ENCODE measurements at places on chromosomes 3 and 15. TPM values are rescaled to one million over a fixed set of nuclear protein-coding genes. Genes with fewer than 3 reads are reported as not detected.
A peak's percentile ranks its signal among the peaks of the same experiment; 100 is the strongest.

GRCh38 chr3:188488801-188489200 lies 334.8 kb downstream of the LPP start:
- DNase-seq, result no peak

GRCh38 chr3:64488939-64489338 lies 198.9 kb downstream of the ADAMTS9 start:
- DNase-seq, result no peak

The CTDSPL gene
- total RNA-seq, result 2.2 TPM

The GOLGA8A gene
- total RNA-seq, result 223 TPM

DNA sequence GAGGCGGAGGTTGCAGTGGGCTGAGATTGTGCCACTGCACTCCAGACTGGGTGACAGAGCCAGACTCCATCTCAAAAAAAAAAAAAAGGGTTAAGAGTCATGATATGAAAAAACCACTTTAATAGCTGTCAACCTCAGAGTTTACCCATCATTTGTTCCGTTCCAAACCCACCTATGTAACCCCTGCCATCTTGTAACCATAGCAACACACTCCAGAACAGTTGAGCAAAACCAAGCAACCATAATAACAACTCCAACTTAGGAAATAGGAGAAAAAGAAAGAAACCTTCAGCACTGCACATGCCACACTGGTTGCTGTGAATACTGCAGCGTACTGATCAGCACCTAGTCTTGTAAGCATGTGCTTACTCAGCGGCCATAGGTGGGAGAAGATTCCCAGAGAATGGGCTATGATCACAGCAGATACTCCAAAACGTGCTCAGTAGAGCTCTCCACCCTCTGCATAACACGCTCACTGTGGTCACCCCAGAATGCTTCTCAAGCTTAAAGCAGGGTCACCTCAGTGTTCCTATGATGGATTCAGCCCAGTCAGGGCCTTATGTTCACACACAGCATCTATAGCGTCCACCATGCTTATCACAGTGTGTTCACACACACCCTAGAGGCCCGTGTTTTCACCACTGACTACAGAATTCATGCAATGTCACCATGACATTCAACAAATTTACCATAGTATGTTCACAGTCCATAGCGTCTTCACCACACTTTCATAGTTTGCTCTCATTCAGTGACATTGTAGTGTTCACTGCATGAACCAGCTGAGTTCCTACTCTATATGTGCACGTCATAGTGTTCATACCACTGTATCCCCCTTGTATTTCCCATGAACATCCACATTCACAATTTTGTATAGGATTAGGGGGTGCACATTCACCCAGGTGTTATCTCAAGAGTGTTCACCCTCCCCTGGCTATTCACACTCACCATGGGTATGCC lies 6.5 kb upstream of the CILP start:
- no peak for DNase-seq

GRCh38 chr3:143824735-143825385 lies 23.4 kb downstream of the SLC9A9 start:
- DNase-seq, result no peak

The PRSS50 gene
- not detected for total RNA-seq

DNA sequence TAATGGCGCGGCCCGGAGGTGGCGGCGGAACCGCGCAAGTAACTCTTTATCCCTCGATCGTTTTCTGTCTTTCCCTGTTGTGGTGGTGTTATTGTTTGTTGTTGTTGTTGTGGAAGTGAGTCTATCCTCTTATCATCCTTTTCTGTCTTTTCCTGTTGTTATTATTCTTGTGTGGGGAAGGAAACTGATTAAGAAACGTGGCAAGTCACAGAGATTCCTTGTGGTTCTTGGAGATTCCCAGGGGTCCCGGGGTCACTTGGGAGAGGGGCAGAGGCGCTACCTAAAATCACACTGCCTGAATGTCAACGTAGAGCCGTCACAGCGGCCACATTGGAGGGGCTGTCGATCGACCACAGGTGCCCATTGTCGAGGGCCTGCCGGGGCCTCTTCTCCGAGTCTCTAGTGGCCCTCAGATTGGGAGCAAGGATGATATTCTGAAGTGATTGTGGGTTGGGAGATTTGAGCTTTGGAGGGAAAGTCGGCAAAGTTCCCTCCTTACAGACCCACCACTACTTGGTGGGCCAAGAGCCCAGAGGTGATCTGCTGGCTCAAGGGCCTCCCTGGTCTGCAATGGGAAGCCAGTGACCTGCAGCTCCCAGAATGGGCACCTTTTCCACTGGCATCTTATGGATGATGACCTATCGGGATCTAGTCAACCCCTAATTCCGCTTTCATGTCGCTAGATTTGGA lies 790 bp downstream of the PARP14 start:
- no peak for DNase-seq

DNA sequence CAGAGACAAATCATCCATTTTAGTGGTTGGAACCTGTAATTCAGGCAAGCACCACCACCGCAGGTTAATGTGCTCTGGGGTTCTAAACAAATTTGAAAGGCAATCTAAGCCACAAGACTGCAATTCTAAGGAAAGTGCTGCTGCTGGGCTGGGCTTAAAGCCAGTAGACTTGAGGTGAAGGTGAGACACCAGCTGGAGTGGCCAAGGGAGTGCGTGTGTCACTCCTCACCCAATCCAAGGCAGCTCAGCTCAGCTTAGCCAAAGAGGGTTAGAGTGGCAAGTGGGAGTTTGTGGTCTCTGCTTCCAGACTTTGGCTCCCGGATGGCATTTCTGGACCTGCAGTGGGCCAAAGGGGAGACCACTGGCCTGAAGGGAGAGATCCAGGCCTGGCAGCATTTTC lies 1655.6 kb downstream of the SI start:
- DNase-seq, result no peak

The UBL7 gene
- 28.0 TPM for total RNA-seq

- no peak for DNase-seq
Observed at GRCh38 chr3:146780251-146780650, 175.1 kb upstream of the PLSCR5 start.

- no peak for DNase-seq
Observed at GRCh38 chr15:70396807-70397206, 299.1 kb upstream of the TLE3 start.

DNA sequence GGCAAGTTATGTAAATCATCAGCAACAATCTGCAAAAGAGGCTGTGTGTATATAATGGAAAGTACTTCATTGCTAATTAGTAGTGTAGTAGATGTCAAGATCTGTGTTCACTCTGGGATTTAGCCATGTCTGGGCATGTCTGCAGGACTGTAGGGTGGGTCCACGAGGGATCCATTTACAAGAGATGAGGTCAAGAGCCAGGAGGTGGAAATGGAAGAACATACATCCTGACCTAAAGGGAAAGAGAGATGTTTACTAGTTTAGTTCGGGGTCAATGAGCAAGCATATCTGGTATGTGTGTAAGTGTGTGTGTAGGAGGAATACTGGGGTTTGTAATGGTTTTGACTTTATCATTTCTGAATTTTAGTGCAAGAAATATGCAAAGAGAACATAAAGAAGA lies 171.5 kb upstream of the NANOGP8 start:
- DNase-seq, result no peak

DNA sequence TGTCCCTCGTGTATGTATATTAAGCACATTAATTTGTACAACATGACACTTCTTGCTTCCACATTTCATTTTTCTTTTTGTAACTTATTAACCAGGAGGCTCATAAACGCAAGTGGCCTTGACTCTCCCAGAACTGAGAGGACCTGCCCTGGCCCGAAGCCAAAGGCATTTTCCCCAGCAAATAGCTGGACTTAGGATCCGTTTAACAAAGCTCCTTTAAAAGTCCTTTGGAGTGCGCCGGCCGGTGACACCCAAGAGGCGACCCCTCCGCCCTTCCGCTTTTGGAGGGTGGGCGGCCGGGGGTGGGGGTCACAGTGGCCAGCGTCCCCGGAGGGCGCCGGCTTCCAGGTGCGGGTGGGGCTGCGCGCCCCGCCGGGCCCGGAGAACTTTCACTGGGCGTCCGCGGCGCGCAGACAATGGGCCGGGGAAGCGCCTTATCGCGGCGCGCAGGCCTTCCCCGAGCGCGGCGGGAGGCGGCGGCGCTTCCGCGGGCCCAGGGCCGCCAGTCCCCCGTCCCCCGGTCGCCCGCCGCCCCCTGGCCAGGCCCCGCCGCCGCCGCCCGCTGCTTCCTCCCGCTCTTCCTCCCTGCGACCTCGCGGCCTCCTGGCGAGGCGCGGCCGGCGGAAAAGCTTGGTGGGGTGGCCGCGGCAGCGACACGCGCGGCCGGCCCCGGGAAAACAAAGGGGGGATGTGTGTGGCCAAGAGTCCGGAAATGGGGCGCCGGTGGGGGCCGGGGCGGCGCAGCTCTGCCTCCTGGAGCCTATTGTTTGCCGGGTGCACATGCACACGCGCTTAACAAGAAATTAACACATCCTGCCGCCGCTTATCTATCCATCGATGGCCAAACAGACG lies 613.4 kb downstream of the MCTP2 start:
- no peak for DNase-seq

- DNase-seq, result no peak
Observed at GRCh38 chr15:40449275-40449674, 8.5 kb downstream of the BAHD1 start.

DNA sequence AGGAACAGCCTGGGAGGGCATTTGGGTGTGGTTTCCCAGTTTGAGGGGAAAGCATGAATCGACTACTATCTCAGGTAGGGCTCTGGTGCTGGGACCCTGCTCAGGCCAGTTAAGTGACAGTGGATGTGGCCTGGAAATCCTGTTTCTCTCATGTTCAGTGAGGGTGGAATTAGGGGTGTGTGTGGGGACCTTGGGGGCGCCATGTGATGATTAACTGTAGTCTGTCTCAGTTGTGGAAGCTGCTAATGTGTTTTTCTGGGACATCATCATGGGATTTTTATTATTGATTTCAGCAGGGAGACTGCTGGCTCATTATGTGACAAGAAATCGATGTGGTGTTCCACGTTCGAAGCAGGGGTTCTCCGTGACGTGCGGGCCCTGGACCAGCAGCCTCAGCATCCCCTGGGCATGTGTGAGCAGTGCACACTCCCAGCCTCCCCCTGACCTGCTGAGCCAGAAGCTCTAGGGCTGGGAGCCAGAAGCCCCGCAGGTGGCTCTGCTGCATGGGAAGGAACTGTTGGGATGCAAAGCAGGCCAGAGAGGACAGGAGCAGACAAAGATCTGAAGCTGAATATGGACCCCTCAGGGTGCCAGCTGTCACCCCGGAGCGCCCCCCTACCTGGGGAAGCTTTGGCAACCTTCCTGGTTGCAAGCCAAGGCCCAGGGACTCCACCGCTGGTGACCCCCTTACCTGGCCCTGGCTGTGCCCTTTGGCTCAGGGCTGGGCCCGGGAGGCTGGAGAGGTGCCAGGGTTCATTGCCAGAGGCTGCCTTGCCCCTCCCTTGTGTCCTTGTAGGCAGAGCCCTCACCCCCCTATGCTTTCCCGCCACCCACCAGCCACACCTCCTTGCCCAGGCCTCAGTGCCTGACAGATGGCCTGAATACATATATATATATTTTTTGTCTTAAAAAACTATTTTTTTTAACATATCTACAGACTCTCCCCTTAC lies 149.8 kb downstream of the APBA2 start:
- DNase-seq, result no peak

The HPS3 gene
- total RNA-seq, result 12.9 TPM

DNA sequence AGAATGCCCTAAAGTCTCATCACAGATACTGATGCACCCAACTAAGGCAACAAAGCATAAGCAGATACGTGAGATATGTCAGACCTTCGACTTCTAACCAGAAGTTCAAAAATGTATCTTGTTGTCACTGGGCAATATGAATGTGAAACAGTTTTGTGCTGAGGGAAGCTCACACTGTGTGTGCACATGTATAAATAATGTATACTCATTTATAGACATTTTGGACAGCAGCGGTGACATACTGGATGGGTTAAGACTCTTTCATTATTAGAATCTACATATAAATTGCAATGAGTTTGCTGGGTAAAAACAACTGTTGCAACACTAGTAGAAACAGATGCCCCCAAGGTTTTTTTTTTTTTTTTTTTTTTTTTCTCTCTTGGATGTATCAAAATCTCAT lies 37.9 kb downstream of the TIGIT start:
- no peak for DNase-seq

The PATL2 gene
- total RNA-seq, result 24.8 TPM

GRCh38 chr15:68492855-68493254 lies 60.9 kb upstream of the ITGA11 start:
- no peak for DNase-seq

The TMEM207 gene
- total RNA-seq, result not detected

GRCh38 chr3:168094877-168095610 lies 680 bp downstream of the GOLIM4 start:
- DNase-seq, result peak; percentile 5

DNA sequence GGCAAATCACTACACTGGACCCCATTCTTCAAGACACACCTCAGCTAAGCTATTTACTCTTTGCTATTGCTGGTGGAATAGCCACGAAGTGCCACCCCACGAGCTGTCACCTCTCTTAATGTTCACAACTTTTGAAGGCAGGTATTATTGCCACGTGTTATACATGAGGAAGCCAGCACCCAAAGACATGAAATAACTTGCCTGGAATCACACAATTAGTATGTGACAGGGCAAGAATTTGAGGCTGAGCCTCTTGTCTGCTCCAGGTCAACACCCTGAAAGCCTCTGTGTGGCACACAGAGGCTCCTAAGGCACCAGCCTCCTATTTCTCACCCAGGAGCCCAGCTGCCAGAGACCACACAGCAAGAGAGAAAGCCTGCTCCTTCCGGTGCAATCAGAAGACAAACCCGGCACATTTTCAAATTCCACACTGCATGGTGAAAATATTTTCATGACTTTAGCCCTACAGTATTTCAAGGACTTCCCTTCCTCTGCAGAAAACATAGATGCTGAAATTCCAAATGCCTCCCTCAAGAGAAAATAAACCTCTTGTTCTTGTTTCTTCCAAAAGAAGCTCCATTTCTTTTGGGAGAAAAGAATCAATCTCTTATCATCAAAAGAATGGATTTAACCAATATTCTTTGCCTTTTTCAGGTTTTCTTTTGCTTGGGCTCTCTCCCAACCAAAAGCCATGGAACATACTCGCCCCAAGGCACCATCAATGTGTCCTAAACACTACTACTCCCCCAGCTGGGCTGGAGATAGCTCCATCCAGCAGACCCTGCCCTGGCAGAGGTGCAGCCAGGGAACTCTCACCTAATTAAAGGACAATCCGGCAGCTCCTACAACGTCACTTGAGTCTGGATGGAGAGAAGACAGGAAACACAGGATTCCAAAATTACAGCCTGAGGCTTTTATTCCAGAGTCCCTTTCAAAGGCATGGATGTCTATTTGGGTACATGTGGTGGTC lies 84.7 kb upstream of the THBS1 start:
- no peak for DNase-seq

The GOLGA6L10 gene
- 1.9 TPM for total RNA-seq

GRCh38 chr3:163438760-163439159 lies 1639.5 kb downstream of the SI start:
- no peak for DNase-seq

The CHL1 gene
- not detected for total RNA-seq

GRCh38 chr15:25426896-25427610 lies 11.8 kb downstream of the UBE3A start:
- DNase-seq, result no peak

The DPPA2 gene
- total RNA-seq, result not detected

The DPH3 gene
- total RNA-seq, result 22.8 TPM
